ENCODE measurements at places on chromosomes 2 and 18. TPM values are rescaled to one million over a fixed set of nuclear protein-coding genes. Genes with fewer than 3 reads are reported as not detected.

DNA sequence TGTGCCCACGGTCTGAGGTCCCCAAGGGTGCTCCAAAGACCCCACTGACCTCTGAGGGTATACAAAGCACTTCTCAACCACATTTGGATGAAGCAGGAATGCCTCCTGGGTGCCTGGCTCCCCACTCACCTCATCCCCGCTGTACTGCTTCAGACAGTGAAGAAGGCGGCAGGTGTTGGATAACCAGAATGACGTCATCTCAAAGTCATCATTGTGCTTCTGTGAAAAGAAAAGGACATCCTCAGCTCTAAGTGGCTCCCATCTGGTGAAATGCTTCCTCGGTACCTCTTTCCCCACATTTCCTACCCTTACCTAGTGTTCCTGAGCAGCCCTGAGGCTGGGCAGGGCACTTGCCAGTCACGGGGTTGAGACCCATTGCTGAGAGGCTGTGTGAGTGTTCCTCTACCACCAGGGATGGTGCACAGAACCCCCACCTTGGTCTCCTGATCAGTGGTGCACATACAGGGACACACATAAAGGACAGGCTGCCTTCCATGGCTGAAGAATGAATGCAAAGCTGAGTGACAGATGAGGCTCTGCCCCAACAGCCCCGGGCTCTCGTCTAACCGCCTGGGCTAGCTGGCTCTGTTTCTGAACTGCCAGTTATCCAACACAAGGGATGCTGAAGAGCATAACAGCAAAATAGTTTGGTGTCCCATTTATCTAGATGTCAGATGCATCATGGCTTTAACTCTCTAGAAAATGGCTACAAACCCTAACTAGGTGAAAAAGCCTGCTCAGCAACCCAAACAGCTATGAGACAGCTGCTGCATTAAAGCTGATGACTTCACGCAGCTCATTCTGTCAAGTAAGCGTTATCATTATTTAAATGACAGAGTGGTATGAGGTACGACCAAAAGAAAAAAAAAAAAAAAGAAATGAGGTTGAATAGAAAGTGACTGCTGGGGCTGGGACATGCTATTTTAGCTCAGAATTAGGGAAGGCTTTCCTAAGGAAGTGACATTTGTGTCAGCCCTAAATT, 28.2 kb upstream of the ACAA2 start:
- H3K4me3 ChIP-seq: no peak overlapping the region
- no peaks in the 10 kb centered on the region for H3K27me3 ChIP-seq
- H3K4me1 ChIP-seq: peaks cover 49% of the 10 kb centered on the region
- no peak overlapping the region for H3K27ac ChIP-seq

- no peaks in the 10 kb centered on the region for H3K36me3 ChIP-seq
- no peaks in the 10 kb centered on the region for H3K27me3 ChIP-seq
- peaks cover 5% of the 10 kb centered on the region for H3K4me1 ChIP-seq
- no peak overlapping the region for H3K27ac ChIP-seq
- DNase-seq: no peak
These were observed 155.4 kb upstream of the LHCGR start for GRCh38 chr2:48910961-48911360.

GRCh38 chr2:217482056-217482710, 520.6 kb downstream of the TNS1 start:
- peak; percentile 82 for DNase-seq
- H3K27me3 ChIP-seq: no peaks in the 10 kb centered on the region
- no peaks in the 10 kb centered on the region for H3K36me3 ChIP-seq
- H3K4me3 ChIP-seq: no peak overlapping the region
- H3K4me1 ChIP-seq: no peaks in the 10 kb centered on the region

DNA sequence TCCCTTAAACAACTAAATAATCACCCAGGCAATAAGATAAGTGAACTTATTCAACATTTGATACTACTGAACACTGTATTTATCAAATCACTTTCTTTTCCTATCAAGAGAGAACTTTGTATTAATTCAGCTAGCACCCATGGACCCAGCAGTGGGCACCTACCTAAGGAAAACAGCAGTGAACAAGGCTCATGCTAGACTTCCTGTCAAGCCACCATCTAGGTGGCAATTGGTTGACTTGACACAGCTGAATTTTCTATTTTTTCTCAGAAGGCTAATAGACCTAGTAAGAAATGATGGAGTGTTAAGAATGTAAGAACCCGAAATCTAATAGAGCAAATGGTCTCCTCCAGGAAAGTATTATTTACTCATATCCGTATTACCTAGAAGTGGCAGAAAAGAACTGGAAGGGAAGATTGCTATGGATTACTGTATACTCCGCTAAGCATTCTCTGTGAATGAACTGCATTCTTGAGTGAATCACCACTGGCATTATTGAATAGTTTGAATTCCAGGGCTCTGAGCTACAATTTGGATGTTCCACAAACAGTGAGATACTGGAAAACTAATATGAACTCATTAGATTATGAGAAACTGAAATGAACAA, 988.2 kb upstream of the CDH2 start:
- no peaks in the 10 kb centered on the region for H3K4me1 ChIP-seq
- H3K36me3 ChIP-seq: no peaks in the 10 kb centered on the region
- no peak overlapping the region for H3K27ac ChIP-seq
- no peaks in the 10 kb centered on the region for H3K27me3 ChIP-seq
- H3K4me3 ChIP-seq: no peak overlapping the region

Gene FOXI3
- total RNA-seq: not detected

Gene RAB6D
- total RNA-seq: 0.09 TPM
